ENCODE measurements at places on chromosomes 12 and 14.

- DNase-seq: no peak
Observed at GRCh38 chr12:14956024-14956891, 5.1 kb downstream of the ARHGDIB start.

- no peak for DNase-seq
Observed at GRCh38 chr12:53807322-53807860, 55.6 kb upstream of the CISTR start.

- no peak for DNase-seq
Observed at GRCh38 chr12:45268672-45269411, 52.9 kb downstream of the ANO6 start.

DNA sequence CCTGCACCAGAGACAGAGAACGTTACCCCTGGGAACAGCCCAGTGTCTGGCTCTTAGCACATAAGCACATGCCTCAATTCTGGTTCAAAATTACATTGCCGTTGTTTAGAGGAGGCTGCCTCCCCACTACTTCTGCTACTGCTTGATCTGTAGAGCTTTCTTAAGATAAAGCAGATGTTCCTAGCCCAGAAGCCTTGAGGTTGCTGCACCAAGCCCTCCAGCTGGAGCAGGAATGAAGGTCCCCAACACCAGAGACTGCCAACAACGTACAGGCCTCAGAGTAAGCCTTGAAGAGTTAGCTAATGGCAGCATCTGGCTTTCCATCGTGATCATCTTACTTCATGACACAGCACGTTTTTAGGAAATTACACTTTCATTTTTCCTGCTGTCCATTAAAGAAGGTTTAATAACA is 34.7 kb upstream of the AMIGO2 start:
- no peak for DNase-seq

DNA sequence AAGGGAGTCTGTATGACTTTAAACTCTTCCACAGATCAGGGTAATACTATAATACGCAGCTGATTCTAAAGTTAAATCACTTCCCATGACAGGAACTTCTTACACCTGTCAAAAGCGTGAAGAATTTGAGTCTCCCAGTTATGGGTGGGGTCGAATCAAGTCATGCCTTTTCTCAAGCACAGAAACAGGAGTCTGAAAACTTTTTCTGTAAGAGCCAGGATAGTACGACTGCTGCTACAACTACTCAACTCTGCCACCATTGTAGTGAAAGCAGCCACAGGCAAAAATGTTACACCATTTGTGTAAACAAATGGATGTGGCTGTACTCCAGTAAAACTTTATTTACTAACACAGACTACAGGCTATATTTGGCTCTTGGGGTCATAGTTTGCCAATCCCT is 90.3 kb downstream of the DUSP6 start:
- no peak for DNase-seq

- no peak for DNase-seq
Observed at GRCh38 chr12:70415987-70416386, 49.9 kb downstream of the KCNMB4 start.

GRCh38 chr12:105423237-105423636 is 92.7 kb downstream of the C12orf75 start:
- no peak for DNase-seq

DNA sequence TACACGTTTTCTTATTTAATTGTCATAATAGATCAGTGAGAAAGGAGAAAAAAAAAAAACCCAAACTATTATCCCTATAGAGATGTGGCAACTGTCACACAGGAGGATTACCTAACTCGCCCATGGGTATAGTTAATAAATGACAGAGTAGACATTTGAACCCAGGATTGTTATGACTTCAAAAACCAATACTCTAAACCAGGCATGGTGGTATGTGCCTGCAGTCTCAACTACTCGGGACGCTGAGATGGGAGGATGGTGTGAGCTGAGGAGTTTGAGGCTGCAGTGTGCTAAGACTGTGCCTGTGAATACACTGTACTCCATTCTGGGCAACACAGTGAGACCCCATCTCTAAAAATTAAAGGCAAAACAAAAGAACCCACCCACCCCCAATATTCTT is 114.5 kb downstream of the DENND5B start:
- no peak for DNase-seq

- no peak for DNase-seq
Observed at GRCh38 chr12:5473076-5473782, 41.3 kb downstream of the NTF3 start.

GRCh38 chr14:20343862-20344220 is 406 bp downstream of the PARP2 start:
- DNase-seq: no peak

DNA sequence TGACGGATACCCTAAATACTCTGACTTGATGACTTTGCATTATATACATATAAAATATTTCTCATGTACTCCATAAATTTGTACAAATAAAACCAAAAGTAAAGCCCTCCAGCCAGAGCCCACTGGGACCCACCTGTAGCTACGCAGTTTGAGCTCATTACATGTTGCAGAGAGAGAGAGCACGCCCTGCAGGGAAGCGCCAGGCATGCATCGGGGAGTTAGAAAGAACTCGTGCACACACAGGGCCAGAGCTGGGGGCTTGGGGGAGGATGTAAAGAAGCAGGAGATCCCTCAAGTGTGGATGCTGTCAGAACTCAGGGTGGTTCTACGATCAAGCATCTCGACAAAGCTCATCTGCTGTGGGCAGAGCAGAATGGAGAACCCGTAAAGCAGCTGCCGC is 178.5 kb upstream of the RTL1 start:
- no peak for DNase-seq

DNA sequence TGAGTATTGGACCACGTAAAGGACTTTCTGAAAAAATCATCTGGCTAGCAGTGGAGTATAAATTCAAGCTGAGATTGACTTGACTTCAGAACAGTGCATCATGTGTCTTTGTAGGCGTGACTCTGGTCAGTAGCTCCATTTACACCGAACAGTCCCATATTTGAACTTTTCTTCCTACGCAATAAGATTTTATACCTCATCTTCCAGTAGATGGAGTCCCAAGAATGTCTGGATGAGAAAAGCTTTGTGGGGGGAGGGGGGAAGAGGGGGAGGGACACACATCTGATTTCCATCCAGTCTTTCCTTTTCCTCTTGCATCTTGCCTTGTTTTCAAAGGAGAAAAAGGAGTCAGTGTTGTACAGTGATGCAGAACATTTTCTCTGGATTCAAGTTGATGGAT is 241.0 kb downstream of the EMP1 start:
- no peak for DNase-seq

DNA sequence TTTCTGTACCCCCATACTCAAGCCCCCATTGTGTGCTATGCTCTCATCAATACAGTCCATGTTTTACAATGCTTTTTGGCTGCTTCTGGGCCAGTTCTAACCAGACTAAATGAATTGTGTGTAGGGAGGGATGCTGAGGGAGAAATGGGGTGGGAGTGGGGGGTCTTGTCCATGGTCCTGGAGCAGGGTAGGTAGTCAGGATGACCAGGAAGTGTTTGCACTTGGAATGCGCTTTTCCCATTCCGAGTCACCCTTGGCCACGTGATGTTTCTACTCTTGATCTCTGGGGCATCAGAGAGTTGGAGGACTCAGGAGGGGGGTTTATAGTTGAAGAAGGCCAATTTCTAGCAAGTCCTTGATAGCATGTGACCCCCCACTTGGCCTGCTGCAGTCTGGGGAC is 1.2 kb upstream of the SMIM41 start:
- DNase-seq: no peak

DNA sequence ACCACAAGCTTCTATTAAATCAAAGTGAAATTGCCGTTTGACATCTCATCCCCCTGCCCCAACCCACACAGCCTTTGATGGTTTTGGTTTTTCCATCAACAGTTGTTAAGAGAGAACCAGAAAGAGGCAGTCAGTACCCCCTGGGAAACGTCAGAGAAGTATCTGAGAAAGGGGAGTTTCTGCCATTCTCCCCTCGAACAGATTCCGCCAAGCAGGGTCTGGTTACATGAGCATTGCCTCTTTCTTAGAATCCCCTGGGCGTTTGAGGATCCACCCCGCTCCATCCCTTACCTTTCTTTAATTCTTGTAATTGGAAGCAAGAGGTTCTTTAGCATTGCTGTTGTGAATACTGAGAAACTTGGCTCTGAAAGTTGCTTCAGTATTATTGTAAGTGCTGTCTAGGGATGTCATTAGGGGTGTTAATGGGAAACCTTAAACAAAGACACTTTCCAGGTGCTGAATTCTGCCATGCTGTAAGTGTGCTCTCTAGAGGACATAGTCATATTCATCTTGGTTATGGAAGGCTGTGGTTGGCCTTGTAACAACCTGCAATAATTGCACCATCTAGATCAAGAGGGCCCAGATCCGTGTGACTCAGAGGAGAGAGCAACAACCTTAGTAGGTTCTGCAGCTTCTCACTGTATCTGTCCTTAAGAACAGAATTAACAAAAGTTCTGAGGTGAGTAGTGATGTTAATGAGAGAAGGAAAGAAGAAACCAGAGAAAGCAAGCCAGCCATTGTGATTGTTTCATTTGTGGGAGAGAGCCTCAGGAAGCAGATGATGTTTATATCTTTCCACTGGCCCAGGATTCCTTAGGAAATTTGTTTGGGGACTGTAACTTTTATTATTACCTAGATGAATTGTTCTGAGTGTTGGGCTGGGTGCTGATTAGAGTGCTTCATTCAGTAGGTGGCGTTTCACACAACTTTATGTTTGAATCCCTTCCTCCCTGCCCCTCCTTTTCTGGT is 9.0 kb downstream of the TMBIM6 start:
- DNase-seq: no peak

- no peak for DNase-seq
Observed at GRCh38 chr12:91687052-91688017, 458.3 kb downstream of the BTG1 start.

DNA sequence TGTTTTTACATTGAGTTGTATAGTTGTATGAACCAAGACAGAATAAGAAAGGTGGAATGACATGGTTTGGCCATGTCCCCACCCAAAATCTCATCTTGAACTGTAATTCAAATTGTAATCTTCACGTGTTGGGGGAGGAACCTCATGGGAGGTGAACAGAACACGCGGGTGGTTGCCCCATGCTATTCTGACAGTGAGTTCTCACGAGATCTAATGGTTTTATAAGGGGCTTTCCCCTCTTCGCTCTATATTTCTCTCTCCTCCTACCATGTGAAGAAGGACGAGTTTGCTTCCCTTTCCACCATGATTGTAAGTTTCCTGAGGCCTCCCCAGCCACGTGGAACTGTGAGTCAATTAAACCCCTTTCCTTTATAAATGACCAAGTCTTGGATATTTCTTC is 25.3 kb downstream of the DDHD1 start:
- DNase-seq: no peak

DNA sequence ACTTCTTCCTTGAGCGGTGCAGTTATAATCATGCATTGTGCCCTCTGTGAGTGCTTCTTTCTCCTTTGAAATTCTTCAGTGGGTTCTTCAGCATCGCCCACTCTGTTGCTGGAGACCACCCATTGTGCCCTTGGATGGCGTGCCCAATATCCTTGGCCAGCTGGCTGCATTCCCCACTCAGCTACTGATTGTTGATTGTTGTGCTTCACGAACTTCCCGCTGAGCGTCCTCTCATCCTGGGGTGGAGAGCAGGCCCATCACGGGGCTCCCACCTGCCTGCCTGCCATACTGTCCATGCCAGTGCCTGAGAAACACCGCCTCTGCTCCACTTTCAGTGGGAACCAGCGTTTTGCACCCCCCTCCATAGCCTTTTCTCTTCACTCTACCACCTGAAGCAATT is 8.6 kb upstream of the SSTR1 start:
- DNase-seq: no peak

- no peak for DNase-seq
Observed at GRCh38 chr12:2825132-2825531, 9.7 kb downstream of the NRIP2 start.

GRCh38 chr12:111181143-111181726 is 187.7 kb downstream of the PHETA1 start:
- DNase-seq: no peak
